Muscle of leg (tissue), 16 donors: ENCODE measurements at places on chromosomes 1 and 21. TPM values are rescaled to one million over a fixed set of nuclear protein-coding genes. Genes with fewer than 3 reads are reported as not detected.
A peak's percentile ranks its signal among the peaks of the same experiment; 100 is the strongest.

The MFAP2 gene
- 89.3 TPM for total RNA-seq

GRCh38 chr1:94807742-94808491 lies 12.2 kb upstream of the SLC44A3 start:
- H3K4me3 ChIP-seq: no peak overlapping the region
- H3K36me3 ChIP-seq: no peaks in the 10 kb centered on the region
- H3K27ac ChIP-seq: no peak overlapping the region

GRCh38 chr1:71593523-71593922 lies 512.7 kb upstream of the ZRANB2 start:
- no peak overlapping the region for H3K4me3 ChIP-seq
- H3K36me3 ChIP-seq: no peaks in the 10 kb centered on the region
- H3K4me1 ChIP-seq: no peaks in the 10 kb centered on the region
- no peaks in the 10 kb centered on the region for H3K27me3 ChIP-seq
- peak overlapping the region; percentile 17 for H3K27ac ChIP-seq

The KRTAP10-2 gene
- not detected for total RNA-seq

DNA sequence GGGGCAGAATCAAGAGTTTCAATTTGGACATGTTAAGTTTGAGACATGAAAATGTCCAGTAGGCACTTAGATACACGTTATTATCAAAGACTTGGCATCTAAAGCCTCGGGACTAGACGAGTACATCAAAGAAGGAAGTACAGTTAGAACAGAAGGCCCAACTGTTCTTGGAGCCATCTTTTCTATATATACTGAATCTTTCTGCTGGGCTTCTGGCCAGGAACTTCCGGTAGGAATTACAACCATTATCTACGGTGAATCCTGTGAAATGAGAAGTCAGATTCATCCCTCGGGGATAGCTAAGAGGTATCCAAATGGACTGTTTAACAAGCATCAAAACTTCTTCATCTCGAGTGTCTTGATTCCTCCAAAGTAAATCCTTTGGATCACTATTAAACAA lies 34.4 kb upstream of the NRDC start:
- no peak overlapping the region for H3K4me3 ChIP-seq
- peaks cover 3% of the 10 kb centered on the region for H3K4me1 ChIP-seq
- peaks cover 8% of the 10 kb centered on the region for H3K27me3 ChIP-seq
- H3K36me3 ChIP-seq: no peaks in the 10 kb centered on the region

DNA sequence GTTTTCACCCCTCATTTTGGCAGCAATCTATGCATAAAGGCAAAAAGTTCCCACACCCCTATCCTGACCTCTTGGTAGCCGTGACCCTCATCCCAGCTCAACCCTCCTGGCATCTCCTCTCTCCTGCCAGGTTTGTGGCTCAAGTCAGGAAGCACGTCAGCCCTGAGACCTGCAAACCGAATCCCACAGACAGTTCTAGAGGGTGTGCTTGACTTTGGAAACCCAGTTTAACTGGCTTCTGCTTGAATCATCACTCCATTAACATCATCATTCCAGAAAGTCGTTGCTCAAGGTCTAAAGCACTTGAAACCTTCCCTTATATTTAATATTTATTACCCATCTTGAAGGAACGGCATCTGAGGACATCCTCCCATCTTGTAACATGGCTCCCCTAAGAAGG lies 133.4 kb upstream of the ERG start:
- H3K27ac ChIP-seq: no peak overlapping the region
- peaks cover 2% of the 10 kb centered on the region for H3K27me3 ChIP-seq
- H3K36me3 ChIP-seq: no peaks in the 10 kb centered on the region
- no peaks in the 10 kb centered on the region for H3K4me1 ChIP-seq
- no peak for DNase-seq
- H3K4me3 ChIP-seq: no peak overlapping the region

The NECTIN4 gene
- total RNA-seq: 0.04 TPM

The SYPL2 gene
- total RNA-seq: 57.3 TPM

The NENF gene
- 153 TPM for total RNA-seq

DNA sequence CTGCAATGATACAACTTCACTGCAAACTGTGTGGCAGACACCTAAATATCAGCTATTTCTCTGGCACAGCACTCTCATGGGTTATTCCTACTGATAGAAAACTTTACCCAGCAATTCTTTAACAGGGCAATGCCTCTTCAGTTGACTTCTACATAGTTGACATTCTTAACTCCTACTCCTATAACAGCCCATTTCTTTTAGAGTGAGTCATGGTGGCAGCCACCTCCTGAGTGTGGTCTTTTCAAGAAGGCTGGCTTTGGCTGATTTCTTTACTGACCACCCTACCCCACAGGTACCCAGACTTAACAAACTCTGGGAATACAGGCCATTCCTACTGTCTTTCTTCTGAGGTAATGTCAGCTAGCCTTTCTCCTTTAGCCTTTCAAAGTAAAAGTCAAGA lies 805.8 kb upstream of the ADGRL2 start:
- no peak overlapping the region for H3K4me3 ChIP-seq
- no peaks in the 10 kb centered on the region for H3K36me3 ChIP-seq
- no peaks in the 10 kb centered on the region for H3K4me1 ChIP-seq
- H3K27ac ChIP-seq: no peak overlapping the region
- no peak for DNase-seq

DNA sequence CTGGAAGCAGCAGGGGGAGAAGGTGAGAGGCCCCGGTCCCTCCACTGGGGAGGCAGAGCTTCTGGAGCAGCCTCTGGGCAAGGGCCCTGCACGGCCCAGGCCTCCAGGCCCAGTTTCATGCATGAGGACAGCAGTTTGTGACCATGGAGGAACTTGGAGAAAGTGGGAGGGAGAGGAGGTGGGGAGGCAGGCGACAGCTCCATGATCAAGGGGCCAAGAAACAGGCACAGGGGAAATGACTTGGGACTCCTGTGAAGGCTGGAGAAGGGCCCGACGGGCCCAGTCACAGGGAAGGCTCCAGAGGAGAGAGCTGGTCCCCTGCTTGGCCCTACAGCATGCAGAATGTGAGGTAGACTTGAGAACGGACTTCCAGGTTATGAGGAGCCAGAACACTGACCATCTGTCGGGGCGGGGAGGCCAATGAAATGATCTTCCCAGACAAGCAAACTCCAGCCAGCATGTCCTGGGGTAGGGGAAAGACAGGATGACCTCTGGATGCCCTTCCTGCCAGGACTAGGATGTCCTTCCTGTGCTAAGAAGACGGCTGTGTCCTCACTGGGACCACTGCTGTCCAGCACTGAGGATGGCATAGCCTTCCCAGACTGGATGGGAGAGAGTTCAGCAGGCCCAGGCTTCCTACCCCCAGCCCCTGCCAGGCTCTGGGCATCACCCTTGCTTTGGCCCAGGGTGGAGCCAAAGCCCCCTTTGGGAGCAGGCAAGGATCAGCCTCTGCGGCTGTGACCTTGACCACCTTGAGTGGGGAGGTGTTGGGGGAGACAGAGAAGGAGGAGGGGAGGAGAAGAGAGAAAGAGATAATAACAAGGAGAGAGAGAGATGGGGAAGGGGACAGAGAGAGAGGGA lies 548.2 kb downstream of the PTPRU start:
- no peak overlapping the region for H3K27ac ChIP-seq
- no peak for DNase-seq
- no peaks in the 10 kb centered on the region for H3K4me1 ChIP-seq
- no peak overlapping the region for H3K4me3 ChIP-seq

GRCh38 chr1:112957133-112957812 lies 1.3 kb upstream of the SLC16A1 start:
- peak overlapping the region; percentile 94 for H3K4me3 ChIP-seq
- H3K36me3 ChIP-seq: peaks cover 6% of the 10 kb centered on the region
- no peaks in the 10 kb centered on the region for H3K27me3 ChIP-seq
- H3K4me1 ChIP-seq: peaks cover 6% of the 10 kb centered on the region

The TMEM82 gene
- total RNA-seq: not detected

The WDR64 gene
- 0.04 TPM for total RNA-seq

- no peaks in the 10 kb centered on the region for H3K27me3 ChIP-seq
- H3K27ac ChIP-seq: no peak overlapping the region
- DNase-seq: no peak
- peaks cover 3% of the 10 kb centered on the region for H3K4me1 ChIP-seq
Observed at GRCh38 chr1:241451956-241452355, 67.6 kb downstream of the FH start.

DNA sequence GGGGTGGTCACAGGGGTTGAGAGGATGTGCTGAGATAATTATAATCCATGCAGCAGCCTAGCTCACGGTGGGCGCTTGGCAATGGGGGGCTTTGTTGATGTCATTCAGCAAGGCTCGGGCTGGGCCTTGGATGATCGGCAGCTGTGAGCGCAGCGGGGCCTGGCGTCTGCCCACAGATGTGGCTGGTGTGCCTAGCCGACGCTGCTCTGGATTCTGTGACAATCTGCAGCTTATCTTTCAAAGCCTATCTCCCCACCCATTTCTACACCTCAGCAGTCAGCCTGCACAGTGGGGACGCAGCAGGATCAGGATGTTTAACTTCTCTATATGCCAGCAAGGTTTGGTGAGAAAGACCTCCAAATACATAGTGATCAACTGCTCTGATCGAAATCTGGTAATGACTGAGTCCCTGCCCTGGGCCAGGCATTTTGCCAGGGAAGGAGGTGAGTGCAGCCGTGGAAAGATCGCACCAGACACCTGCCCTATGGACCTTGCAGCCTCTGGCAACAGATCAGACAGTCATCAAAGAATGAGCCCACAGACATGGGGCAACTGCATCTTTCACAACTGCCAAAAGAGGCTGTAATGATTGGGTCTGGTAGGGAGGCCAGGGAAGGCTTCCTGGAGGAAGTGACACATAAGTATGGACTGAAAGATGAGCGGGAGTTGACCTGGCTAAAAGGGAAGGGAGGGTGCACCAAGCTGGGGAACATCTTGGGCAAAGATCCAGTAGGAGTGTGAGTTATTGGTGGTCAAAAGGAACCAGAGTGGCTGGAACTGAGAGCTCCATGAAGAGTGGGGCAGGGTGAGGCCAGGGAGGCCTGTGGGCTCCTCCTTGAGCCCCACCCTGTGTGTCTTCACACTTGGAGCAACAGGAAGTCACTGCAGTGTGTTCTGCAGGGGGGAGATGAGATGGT lies 35.3 kb downstream of the EPHB2 start:
- H3K4me1 ChIP-seq: peaks cover 6% of the 10 kb centered on the region
- H3K27me3 ChIP-seq: no peaks in the 10 kb centered on the region
- DNase-seq: no peak

DNA sequence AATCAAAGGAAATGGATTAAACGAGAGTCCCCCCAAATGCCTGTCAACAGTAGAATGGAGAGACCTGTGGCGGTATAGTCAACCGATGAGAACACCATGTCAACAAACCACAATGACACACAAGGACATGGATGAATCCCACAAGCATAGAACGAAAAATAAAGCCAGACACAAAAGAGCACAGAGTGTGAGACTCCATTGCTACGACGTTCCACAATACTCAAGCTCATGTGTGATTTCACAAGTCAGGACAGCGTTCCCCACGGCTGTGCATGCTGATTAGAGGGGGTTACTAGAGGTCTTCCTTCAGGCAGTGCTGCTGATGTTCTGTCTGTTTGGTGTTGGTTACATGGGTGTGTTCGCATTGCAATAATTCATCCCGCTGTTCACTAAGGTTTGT lies 5.8 kb upstream of the PLA2G2D start:
- no peaks in the 10 kb centered on the region for H3K36me3 ChIP-seq
- peaks cover 10% of the 10 kb centered on the region for H3K27me3 ChIP-seq
- no peak for DNase-seq
- no peak overlapping the region for H3K27ac ChIP-seq
- H3K4me1 ChIP-seq: peaks cover 16% of the 10 kb centered on the region
- H3K4me3 ChIP-seq: no peak overlapping the region

The NMNAT2 gene
- 0.49 TPM for total RNA-seq
